CD4-positive, alpha-beta T cell treated with Interleukin-2 at 100 ng/mL for 4 hours (primary cell): ENCODE measurements at places on chromosomes 11 and 22.

DNA sequence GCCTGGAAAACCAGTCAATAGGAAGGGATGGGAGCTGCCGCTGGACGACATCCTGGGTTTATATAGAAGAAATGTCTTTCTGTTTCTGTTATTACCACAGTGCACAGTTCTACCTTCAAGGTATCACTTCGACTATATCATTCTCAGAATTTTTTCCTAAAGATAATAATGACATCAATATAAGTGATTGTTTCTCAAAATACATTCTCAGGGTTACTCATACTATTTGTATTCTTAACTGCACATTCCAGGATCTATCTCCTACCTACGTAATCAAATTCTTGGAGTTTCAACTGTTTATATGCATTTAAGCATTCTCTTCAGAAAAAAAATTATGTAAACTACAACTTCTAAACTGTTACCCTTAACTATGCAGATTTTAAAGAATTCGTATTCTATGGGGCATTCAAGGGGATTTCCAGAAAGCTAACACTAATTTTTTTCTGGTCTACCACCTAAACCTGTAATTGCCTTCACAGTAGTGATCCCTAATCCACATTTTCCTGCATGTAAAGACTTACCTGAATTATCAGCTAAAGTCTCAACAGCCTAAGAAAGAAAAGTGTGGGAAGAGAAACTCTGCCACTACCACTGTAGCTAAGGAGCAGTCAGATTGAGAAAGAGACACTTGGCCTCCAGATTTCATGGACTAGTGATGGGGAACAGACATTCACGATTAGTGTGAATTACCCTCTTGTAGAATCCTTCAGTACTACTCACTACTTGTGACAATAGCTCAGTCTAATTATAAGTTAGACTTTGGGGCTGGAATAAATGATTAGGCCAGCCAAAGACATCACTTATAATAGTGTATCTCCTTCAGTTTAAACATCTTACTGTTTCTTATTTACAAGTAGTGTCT, at the start of gene OR51B5:
OR51B5 (minus strand) TSS at position 51 of the 862 bp plus-strand sequence; CDS start at position 51, 0 bp downstream.
- no peak for DNase-seq

DNA sequence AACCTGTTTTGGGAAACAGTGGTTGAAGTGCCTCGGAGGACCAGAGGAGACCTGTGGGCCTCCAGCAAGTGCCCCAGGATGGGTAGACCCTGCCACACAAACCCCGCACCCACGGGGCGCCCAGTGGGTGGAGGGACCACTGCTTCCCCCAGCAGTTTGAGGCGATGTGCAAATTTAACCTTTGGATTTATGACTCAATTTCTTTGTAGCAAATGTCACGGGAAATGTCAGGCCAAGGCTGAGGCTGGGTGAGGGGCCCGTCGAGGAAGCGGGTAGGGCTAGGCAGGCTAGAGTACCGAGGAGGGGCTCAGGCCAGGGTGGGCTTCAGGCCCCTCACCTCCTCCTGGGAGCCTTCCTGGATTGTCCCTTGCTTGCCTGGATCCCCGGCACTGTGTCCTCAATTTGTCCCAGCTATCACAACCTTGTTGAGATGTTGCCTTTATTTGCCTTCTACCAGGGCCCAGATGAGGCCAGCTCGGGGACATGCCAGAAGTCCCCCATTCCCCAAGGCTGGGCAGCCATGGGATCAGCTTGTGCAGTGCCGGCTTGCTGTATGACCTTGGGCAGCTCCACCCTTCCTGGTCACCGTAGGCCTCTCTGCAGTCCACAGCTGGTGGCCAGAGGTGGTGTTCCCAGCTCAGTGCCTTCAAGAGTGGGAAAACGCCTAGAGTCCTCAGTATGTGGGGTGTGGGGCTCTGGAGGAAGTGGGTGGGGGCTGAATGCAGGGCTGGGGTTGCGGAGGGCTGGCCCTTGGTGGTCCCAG, 39.5 kb upstream of the PRODH start:
- DNase-seq = no peak

DNA sequence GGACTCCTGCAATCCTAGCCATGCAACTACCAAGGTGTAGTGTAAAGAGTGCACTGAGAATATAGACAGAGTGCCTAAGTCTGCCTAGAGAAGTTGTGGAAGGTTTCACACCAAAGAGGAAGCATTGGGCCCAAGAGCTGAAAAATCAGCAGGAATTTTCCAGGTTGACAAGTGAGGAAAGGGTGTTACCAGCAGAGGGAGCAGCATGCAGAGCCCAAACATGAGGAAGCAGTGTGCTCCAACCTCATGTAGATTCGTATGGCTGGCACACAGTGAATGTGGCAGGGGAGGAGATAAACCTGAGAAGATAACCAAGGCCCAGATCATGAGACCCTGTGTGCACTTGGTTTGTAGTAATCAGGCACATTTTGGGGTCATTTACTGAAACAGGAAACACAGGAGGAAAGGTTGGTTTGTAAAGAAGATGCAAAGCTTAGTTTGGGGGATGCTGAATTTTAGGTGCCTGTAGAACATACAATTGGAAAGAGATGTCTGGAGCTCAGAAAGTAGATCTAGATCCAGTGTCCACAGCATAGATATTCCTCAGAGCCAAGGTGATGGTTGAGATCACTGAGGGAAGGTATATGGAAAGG, 1.7 kb downstream of the HPX start:
- peak; percentile 49 for DNase-seq

DNA sequence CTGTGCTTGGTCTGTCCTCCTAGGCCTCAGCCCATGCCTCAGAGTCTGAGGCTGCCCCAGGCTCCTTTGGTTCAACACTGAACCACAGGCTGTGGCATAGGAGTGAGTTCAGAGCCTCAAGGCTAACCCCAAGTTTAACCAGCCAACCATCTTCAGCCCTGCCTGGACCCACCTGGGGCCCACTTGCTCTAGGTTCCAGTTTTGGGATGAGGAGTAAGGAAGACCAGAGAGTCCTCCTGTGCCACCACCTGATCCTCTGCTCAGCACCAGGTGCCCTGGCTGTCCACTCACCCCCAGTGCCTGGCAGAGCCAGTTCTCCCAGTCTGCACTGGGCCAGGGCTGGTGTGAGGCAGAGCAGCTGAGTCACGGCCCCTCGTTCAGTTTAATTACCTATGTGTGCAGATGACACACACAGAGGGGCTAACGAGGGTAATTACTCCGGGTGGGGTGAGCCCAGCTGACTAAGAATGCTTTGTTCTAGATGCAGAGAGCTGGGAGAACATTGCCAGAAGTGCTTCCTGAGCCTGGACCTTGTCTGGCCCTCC, 12.0 kb upstream of the TMPRSS13 start:
- no peak for DNase-seq

GRCh38 chr11:91686281-91686680, 538.3 kb upstream of the FAT3 start:
- no peak for DNase-seq

- DNase-seq = peak; percentile 47
These were observed 3.1 kb upstream of the MN1 start for GRCh38 chr22:27804470-27805297.

- DNase-seq = peak; percentile 7
These were observed 53.1 kb downstream of the PACSIN2 start for GRCh38 chr22:42961810-42962209.

GRCh38 chr11:12897867-12898266, 111.2 kb upstream of the RASSF10 start:
- no peak for DNase-seq

- DNase-seq = no peak
These were observed 584.0 kb downstream of the KCNA4 start for GRCh38 chr11:29432719-29433325.

DNA sequence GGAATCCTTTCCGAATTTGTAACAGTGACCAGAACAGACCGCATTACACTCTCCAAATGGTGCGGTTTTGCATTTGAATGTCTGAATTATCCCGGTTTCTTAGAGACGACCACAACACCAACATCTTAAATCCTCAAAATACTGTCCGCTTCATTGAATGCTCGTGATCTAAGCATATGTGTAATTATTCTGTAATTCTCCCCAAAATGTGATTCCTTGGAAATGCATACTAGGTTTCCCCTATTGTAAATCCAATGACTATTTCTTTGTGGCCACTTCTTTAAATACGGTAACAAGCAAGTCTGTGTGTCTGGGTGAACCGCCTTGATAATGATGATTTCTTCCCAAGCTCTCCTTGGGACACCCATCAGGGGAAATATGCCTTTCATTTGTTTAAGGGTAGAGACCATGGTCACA, 87.3 kb upstream of the DBX1 start:
- DNase-seq = no peak

DNA sequence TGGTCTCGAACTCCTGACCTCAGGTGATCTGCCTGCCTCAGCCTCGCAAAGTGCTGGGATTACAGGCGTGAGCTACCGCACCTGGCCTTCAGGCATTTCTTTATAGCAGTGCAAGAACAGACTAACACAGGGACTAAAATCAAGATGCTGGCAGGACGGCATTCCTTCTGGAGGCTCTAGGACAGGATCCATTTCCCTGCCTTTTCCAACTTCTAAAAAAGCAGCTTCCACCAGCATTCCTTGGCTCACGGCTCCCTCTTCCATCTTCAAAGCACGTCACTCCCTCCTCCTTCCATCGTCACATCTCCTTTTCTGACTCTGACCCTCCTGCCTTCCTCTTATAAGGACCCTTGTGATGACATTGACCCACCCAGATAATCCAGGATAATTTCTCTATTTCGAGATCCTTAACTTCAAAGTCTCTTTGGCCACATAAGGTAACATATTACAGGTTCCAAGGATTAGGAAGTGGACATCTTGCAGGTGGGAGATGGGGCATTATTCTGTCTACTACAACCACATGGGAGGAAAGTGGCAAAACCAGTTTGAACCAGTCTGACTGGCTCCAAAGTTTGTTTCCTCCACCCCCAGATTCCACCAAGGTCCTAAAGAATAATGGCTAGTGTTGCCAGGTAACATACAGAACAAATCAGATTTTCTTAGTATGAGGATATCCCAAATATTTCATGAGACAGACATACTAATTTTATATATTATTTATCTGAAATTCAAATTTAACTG, 172.5 kb downstream of the MN1 start:
- DNase-seq = no peak

DNA sequence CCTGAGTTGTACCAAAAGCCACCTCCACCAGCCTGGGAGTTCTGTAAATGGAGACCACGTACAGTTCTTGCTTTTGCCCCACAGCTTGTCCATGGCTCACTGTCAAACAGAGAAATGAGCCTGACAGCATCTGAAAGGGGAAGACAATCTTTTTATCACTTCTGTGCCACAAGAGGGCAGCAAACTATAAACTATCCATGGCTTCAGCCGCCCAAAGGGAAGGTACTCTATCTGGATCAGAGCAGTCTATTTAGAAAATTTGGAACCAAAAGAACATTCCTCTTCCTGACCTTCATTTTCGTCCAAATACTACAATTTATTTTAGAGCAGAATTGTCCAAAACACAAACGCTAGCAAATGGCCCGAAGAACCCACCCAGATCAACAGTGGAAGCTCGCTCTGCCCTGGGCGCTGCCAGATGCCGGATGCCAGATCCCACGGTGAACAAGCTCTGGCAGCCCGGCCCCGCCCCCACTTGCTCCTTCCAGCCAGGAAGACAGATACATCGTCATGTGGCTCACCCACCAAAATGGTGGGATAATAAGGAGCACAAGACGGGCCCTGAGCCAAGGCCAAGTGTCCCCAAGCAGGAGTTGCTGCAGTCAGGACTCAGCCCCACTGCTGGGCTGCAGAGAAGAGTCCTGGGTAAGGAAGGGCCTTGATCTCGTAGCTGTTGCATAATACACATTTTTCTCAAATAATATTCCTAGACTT, 23.9 kb upstream of the SCGB1A1 start:
- peak; percentile 75 for DNase-seq

- DNase-seq = no peak
These were observed 179.2 kb downstream of the DBX1 start for GRCh38 chr11:19980957-19981669.

GRCh38 chr11:12704049-12704448, 29.8 kb downstream of the TEAD1 start:
- no peak for DNase-seq

GRCh38 chr11:1036931-1037330, 413 bp upstream of the MUC6 start:
- DNase-seq = no peak

GRCh38 chr11:80900265-80900664, 1459.4 kb upstream of the TENM4 start:
- DNase-seq = no peak

GRCh38 chr22:17919276-17920144, 104.9 kb downstream of the MICAL3 start:
- DNase-seq = no peak

- no peak for DNase-seq
These were observed 105.4 kb upstream of the PITPNB start for GRCh38 chr22:28024422-28024888.

DNA sequence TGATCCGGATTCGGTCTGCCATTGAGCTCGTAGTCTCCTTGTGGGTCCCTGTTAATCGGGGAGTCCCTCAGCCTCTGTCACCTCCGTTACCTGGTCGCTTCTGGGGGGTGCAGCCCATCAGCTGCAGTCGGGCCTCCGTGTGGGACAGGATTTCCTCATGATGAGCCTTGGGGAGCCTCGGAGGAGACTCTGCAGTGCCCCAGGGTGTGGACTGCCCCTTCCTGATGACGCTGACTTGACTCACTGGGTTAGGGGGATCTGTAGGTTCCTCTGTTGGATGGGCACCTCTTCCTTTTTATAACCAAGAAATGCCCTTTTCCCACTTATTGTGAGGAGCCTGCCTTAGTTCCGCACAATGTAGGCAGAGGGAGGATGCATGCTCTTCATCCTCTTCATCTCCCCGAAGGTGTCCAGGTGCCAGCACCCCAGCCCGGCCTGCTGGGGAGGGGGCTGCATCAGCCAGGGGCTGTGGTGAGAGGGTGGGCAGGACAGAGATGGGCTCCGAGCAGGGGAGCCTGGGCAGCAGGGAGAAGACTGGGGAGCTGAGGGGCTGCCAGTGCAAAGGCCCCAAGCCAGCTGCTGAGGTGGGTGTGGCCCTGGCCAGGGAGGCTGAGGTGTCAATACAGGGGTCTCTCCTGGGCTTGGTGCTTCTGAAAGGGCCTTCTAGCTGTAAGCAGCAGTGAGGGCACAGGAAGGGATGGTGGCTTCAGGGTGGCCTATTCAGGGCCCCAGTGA, 13.5 kb upstream of the TTLL8 start:
- no peak for DNase-seq

- no peak for DNase-seq
These were observed 10.7 kb downstream of the NDUFV1 start for GRCh38 chr11:67617243-67617953.

DNA sequence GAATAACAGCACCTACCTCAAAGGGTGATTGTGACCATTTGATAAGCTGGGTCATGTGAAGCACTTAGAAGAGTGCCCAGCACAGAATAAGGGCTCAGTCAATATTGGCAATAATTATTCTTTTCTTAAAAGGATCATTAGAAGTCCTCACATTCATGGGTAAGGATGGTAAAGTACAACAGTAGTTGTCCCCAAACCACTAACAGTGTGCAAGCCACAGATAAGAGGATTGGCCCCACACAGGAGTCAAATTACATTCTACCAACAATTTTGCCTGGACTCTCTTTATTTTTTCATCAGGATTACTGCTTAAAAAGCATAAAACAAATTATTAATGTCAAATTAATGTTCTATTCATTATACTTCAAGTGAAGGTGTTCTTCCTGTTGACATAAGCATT, 271.5 kb upstream of the PDGFD start:
- DNase-seq = no peak

GRCh38 chr11:69317401-69318092, 23.6 kb downstream of the MYEOV start:
- DNase-seq = no peak

- DNase-seq = no peak
These were observed 1.2 kb downstream of the CPT1B start for GRCh38 chr22:50576806-50577696.
